Stimulated activated CD8-positive, alpha-beta memory T cell treated with anti-CD3 and anti-CD28 coated beads, Interleukin-7, amount 100 ng/mL, for 24 hours (primary cell): ENCODE measurements at places on chromosomes 13 and 19.

GRCh38 chr13:30721936-30722335, 13.4 kb upstream of the ALOX5AP start:
- DNase-seq: no peak

GRCh38 chr13:25249001-25249543, 38.2 kb downstream of the MTMR6 start:
- DNase-seq: no peak

GRCh38 chr19:55160128-55160985, 2.8 kb upstream of the TNNI3 start:
- DNase-seq: peak; percentile 76

DNA sequence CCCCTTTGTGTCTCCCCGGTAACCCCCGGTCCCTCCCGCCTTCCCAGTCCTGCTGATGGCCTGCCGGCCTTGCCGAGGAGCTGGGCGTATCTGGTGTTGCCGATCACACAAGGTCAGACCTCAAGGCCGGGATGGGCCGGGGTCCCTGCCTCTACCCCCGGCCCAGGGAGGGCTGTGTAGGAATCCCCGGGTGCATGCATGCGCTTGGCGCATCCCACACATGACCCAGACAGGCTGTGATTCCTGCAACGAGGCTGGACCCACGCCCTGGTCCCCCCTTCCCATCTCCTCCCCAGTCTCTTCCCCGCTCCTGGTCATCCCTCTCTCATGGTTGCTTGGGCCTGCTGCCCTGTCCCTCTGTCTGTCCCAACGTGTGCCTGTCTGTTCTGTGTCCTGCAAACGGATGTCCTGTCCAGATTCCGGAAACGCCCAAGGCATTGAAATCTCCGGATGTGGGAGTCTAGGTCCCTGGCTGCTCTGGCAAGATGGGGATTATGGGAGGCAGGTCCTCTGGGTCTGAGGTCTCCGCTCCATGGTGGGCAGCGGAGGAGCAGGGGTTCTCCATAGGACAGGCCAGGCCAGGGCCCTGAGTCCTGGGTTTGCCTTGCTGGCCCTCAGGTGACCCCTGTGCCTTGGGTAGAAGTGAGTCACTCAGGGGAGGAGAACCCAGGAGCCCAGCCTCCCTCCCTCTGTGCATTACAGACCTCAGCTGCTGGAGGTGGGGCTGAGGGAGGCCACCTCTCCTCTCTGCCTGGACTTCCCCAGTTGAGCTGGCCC, 1.6 kb downstream of the PKN1 start:
- no peak for DNase-seq

DNA sequence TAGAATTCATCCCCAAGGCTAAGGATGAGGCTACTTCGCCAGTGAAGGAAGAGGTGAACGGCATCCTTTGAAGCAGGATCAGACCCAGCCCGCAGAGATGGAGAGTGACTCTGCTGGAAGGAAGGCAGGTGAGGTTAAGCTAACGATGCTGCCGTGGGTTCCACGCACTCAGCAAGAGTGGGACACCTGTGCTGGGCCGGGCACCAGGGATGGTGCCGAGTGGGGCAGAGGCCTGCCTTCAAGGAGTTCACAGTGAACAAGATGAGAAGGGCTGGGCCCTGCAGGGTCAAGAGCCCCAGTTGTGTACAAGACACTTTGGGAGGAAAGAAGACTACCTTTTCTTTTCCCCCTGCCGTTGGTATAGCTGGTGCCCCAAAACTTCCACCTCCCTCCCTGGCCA, 606.6 kb downstream of the LIG4 start:
- no peak for DNase-seq

- DNase-seq: no peak
Observed at GRCh38 chr13:83162493-83162892, 719.8 kb downstream of the SLITRK1 start.

DNA sequence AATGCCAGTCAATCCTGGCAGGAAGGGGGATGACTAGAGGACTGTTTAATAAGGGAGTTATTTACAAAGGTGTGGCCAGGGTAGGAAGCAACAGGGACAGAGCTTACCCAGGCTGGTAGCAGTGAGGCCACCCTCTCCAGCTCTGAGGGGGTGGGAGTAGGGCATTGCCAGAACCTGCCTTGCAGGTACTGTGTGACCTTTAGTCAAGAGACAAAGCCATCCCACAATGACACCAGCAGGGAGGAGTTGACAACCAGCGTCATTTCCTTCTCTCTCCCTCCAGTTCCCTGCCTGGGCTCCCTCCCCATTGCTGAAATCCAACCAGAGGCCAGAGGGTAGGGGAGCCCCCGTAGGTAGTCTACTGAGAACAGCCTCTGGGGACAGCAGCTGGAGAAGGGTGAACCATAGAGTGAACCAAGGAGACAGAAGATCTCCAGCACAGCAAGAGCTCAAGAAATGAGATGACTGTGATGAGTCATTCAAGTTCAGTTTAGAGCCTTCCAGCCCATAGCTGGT, 33.3 kb upstream of the SPATA13 start:
- DNase-seq: no peak

DNA sequence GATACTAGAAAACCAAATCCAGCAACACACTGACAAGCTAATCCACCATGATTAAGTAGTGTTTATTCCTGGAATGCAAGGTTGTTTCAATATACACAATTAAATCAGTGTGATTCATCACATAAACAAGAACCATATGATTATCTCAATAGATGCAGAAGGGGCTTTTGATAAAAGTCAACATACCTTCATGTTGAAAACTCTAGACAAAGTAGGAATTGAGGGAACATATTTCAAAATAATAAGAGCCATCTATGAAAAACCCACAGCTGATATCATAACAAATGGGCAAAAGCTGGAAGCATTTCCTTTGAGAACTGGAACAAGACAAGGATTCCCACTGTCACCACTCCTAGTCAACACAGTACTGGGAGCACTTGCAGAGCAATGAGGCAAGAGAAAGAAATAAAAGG, 213.6 kb upstream of the CSNK1A1L start:
- DNase-seq: no peak

- no peak for DNase-seq
Observed at GRCh38 chr19:55753401-55753800, 5.5 kb upstream of the RFPL4A start.

DNA sequence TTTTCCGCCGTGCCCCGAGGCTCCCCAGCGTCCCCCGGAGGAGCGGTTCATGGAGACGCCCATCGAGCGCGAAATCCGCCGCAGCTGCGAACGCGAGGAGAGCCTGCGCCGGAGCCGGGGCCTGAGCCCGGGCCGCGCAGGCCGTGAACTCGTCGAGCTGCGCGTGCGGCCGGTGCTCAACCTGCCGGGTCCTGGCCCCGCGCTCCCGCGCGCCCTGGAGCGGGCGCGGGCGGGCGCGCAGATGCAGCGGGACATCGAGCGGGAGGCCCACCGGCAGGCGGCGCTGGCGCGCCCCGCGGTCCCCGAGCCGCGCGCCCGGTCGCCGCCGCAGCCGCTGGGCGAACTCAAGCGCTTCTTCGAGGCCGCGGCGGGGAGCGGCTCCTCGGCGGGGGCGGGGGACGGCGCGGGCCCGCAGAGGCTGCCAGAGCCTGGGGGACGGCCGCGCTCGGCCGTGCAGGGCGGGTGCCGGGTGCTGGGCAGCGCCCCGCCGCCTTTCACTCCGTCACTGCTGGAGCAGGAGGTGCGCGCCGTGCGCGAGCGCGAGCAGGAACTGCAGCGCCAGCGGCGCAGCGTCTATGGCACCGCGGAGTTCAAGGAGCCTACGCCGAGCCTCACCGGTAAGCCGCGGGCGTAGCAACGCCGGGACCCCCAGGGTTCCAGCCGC, 807 bp downstream of the MISP3 start:
- peak; percentile 50 for DNase-seq

GRCh38 chr19:11551603-11552235, 7.3 kb downstream of the ELOF1 start:
- DNase-seq: no peak

- no peak for DNase-seq
Observed at GRCh38 chr13:93771227-93771626, 544.6 kb downstream of the GPC6 start.

DNA sequence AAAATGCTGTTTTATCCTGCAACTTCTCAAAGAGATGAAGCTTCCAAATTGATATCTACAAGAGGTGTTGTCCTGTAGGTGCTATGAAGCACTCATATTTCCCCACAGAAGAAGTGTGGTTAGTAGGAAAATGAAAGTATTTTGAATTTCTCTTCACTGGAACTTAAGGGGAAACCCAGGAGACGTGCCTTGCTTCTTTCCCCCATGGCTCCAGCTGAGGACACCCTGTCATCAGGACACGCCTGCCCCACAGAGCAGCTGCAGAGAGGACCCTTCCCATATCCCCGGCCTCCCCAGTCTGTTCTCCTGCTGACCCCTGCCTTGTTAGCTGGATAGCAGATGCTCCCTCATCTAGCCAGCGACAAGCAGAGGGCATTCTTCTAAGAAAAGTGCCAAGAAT, 371.3 kb downstream of the COG6 start:
- no peak for DNase-seq

DNA sequence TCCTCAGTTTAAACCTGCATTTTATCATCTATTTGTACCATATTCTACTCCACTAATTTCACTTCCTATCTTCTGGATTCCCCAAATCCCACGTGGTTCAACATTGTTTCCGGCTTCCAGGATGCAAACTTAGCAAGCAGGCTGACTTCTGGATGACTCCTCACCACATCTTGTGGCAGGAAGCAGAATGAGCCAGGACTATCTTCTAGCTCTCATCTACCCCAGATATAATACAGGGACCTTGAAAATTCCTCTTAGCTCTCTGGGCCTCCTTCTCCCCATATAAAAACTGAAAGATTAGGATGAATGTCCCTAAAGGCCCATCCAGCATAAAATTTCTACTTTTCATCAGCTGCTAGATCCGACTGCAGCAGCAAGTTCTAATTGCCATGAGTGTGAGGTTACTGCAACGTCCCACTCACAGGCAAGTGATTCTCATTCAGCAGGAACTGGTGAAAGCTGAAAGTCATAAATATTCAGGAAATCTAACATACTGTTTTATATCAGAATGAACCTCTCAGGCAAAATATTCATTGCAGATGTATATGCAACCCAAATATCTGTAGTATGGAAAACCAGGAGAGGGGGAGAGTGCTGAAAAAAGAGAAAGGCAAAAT, 93.4 kb downstream of the KCTD12 start:
- DNase-seq: no peak

GRCh38 chr19:1063030-1063908, 3.7 kb upstream of the ARHGAP45 start:
- no peak for DNase-seq

GRCh38 chr13:20814224-20814910, 40.6 kb upstream of the EEF1AKMT1 start:
- DNase-seq: no peak

- DNase-seq: no peak
Observed at GRCh38 chr13:106417467-106418110, 117.9 kb downstream of the EFNB2 start.

DNA sequence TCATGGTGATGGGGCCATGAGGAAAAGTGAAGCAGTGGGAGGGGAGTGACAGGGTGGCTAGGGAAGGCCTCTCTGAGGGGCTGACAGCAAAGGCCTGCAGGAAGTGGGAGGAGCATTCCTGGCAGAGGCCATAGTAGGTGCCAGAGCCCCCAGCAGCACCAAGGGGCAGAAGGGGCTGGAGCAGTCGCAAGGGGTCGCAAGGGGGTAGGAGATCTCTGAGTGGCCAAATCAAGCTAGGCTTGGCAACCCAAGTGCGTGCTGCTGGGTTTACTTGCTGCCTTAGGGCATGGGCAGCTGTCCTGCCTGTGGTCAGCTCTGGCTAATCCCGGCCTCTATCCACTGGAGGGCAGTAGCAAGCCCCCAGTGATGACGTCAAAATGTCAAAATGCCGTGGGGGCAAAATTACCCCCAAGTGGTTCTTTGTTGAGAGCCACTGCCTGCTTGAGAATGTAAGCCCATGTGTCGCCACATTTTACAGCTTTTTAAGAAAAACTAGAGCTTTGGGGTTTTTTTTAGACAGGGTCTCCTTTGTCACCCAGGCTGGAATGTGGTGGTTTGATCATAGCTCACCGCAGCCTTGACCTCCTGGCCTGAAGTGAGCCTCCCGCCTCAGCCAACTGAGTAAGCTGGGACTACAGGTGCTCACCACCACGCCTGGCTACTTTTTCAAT, 11.8 kb downstream of the CCDC97 start:
- DNase-seq: no peak

DNA sequence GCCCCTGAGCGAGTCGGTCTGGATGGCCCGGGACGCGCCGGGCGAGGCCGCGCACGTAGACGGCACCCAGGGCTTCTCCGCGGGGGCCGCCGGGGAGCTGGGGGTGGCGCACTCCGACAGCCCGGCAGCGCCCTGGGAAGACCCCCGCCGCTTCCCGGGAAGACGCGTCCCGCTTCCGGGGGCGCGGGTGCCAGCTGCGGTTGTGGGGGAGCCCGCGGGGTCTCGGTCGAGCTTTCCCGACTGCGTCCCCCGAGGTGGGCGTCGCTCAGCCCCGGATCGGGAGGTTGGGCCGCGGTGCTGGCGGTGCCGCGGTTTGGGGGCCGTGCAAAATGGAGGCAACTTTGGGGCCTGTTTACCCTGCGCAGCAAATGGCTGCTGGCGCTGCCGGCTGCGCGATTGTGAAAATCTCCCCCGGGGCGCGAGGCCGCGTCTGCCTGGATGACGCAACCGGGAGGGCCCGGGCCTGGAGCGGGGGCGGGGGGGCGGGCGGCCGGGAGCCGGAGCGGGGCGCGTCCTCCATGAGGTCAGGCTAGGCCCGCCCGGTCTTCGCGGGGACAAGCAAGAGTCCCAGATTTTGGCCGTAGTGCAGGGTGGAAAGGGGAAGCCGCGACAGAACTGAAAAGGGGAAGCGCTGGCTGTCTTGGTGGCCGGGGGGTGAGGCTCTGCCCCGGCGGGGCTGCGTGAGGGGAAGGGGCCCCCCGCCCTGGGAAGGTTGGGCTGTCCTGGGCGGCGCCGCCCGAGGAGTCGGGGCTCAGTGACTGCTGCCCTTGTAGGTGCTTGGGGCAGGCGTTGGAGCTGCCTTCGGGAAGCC, 11.3 kb downstream of the PEAK3 start:
- no peak for DNase-seq

- no peak for DNase-seq
Observed at GRCh38 chr13:54226876-54227275, 1198.3 kb downstream of the OLFM4 start.

- no peak for DNase-seq
Observed at GRCh38 chr19:41225238-41226052, 6.4 kb downstream of the AXL start.

GRCh38 chr13:52830946-52831345, 17.5 kb downstream of the PCDH8 start:
- DNase-seq: no peak

GRCh38 chr13:50011461-50011860, 3.8 kb upstream of the KCNRG start:
- no peak for DNase-seq
